HepG2 (cell line): ENCODE measurements at places on chromosomes 7 and 10. TPM values are rescaled to one million over a fixed set of nuclear protein-coding genes. Genes with fewer than 3 reads are reported as not detected.

Gene SUN3
- total RNA-seq, result not detected in 2 replicates

Gene MINDY4
- not detected in 2 replicates for total RNA-seq

Gene SEMA3E
- not detected in 2 replicates for total RNA-seq

GRCh38 chr10:115129752-115130151 lies 36.6 kb downstream of the ATRNL1 start:
- no peaks in the 10 kb centered on the region for H3K36me3 ChIP-seq
- H3K27ac ChIP-seq, result no peak overlapping the region
- DNase-seq, result peak; percentile 10
- H3K4me3 ChIP-seq, result no peak overlapping the region
- H3K4me1 ChIP-seq, result no peaks in the 10 kb centered on the region

- H3K27ac ChIP-seq, result no peak overlapping the region
- DNase-seq, result no peak
- H3K4me3 ChIP-seq, result no peak overlapping the region
- H3K4me1 ChIP-seq, result no peaks in the 10 kb centered on the region
- H3K27me3 ChIP-seq, result peaks cover 9% of the 10 kb centered on the region; the same call in 1 of the 3 replicates
- no peaks in the 10 kb centered on the region for H3K36me3 ChIP-seq
Observed at GRCh38 chr10:125175807-125176206, 15.4 kb upstream of the CTBP2 start.

GRCh38 chr10:70600512-70601395 lies 1.8 kb downstream of the PRF1 start:
- DNase-seq, result no peak
- no peaks in the 10 kb centered on the region for H3K27me3 ChIP-seq
- no peak overlapping the region for H3K4me3 ChIP-seq

DNA sequence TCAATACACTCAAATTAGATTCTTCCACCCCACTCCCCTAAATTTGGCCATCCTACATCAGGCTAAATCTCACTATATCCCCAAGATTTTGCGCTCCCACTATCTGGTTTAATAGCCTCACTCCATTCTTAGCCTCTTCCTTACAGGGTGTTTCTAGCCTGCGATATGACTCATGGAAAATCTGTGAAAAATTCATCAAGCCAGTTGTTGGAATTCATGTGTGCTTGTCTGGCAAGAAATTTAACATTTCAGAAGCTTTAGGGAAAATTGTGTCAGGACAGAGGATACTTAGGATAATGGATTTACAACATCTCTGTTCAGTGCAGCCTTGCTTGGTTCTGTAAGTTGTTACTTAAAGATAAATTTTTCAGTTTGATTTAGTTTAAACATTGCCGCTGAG lies 1249.9 kb upstream of the AUTS2 start:
- no peak overlapping the region for H3K27ac ChIP-seq
- no peak overlapping the region for H3K4me3 ChIP-seq
- no peaks in the 10 kb centered on the region for H3K27me3 ChIP-seq
- DNase-seq, result no peak

DNA sequence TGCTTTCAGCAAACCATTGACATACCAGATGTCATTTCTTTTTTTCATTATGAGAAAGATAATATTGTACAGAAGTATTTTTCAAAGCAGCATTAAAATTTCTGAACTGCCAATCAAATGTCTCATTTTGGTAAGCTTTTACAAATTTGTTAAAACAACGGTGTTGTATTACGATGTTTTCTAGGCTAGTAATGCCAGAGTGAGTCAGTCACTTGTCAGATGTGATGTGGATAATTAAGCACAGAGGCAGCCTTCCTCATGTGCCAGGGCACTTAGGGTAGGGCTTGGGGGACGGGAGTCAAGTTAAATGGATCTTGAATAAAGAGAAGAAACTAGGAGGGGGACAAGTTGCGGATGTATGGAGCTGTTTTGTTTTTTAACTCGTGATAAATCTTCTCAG lies 10.1 kb downstream of the PSTK start:
- H3K27me3 ChIP-seq, result no peaks in the 10 kb centered on the region
- no peak for DNase-seq
- no peak overlapping the region for H3K27ac ChIP-seq
- no peak overlapping the region for H3K4me3 ChIP-seq
- peaks cover 23% of the 10 kb centered on the region for H3K36me3 ChIP-seq
